ENCODE measurements at places on chromosomes 11 and 22.

- no peak for DNase-seq
These were observed 5.4 kb upstream of the CYB5R3 start for GRCh38 chr22:42654436-42655073.

DNA sequence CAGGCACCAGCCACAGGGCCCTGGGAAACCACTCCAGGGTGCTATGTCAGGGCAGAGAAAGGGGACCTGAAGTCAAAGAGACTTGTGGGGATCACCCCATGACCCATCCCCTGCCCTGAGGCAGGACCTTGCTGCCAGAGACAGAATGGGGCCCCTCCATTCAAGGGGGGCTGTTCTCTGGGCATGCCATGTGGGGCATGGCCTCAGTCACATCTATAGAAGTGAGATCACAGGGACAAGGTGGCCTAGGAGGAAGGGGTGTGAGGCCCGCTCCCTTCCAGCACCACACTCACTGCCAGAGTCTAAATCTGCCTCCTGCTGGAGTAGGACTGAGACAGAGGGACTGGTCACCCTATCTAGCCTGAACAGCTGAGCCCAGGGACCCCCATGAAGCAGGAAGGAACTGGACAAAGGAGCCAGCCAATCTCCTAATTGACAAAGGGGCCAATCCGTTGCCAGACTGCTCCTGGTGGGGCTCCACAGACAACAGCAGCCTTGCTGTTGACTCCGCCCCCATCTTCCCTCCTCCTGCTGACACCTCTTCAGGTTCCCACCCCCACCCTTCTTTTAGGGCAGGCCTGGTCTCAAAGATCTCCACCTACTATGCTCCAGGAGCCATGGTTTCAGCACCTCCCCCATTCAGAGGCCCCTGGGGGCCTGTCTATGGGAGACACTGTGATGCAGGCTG, 26.0 kb downstream of the NEAT1 start:
- DNase-seq = no peak

DNA sequence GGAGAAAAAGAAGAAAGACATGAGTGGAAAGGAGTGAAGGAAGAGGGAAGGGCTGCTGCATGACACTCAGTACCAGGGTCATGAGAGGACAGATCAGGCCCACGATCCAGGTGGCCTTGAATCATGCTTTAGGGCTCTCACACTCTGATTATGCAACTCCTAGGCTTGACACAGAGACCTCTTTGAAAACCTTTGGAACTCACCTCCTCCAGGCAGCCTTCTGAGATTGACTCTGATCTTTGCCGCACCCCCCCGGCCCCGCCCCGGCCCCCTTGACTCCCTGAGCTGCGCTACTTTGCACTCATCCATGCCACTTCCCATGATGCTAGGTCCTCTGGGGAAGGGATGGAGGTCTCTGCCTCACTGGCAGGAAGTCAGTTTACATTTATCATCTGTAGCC, 10.7 kb downstream of the PTPN5 start:
- no peak for DNase-seq

GRCh38 chr22:19478901-19479354, at the start of gene UFD1:
UFD1 (minus strand) TSS chr22:19479193; CDS start chr22:19479085, 108 bp downstream.
- DNase-seq = peak; percentile 65

- no peak for DNase-seq
These were observed at the start of gene WNT7B for GRCh38 chr22:45977003-45977411. WNT7B (minus strand) TSS chr22:45977162; CDS start chr22:45976754, 408 bp downstream.

DNA sequence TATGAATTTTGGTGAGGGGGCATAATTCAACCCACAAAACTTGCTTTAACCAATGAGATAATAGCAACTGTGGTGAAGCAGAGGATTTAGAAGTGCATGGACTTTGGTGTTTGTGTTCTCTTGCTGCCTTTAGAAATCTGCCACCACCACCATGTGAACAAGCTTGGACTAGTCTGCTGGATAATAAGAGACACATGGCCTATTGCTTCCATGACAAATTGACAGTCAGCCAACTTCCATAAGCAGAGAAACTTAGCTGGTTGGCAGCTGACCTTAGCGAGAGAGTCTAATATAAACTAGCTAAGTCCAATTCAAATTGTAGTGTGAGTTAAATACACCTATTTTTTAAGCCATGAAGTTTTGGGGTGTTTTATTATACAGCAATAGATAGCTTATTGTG, 482.1 kb upstream of the ANO5 start:
- DNase-seq = no peak

GRCh38 chr22:19271856-19272535, 19.5 kb downstream of the CLTCL1 start:
- no peak for DNase-seq

DNA sequence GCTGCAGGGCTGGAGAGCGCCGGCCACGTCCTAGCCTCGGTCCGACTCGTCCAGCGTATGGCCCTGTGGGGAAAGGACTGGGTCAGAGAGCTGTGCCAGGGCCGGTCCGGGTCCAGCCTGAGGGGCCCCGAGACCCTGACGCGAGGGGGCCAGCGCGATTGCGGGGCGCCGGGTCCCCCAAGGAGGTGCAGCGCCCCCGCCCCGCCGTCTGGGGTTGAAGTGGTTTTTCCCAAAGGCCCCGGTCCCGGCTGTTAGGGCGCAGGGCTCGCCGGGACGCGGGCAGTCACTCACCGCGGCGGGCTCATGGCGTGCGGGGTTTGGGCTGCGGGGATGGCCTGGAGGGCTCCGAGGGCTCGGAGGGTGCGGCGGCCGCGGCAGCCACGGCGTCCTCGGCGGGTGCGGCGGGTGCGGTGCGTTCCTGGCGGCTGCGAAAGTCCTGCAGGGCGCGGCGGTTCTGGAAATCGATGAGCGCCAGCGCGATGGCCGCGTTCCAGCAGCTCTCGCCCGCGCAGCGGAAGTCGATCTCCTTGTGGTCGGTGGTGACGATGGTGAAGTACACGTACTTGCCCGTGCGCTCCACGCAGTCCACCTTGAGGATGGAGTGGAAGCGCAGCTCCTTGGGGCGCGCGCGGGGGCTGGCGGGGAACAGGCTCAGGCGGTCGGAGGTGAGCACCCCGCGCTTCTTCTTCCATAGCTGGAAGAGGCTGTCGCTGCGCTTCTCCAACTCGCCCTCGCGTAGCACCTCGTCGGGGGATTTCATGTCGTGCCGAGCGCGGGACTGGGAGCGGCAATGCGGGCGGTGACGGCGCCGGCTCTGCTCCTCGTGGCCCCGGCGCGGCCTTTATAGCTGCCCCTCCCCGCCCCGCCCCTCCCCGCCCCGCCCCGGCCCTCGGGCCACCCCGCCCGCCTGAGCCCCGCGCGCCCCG, at the start of gene PHLDA2:
PHLDA2 (minus strand) TSS at position 816 of the 926 bp plus-strand sequence; CDS start at position 760, 56 bp downstream.
- peak; percentile 33 for DNase-seq

DNA sequence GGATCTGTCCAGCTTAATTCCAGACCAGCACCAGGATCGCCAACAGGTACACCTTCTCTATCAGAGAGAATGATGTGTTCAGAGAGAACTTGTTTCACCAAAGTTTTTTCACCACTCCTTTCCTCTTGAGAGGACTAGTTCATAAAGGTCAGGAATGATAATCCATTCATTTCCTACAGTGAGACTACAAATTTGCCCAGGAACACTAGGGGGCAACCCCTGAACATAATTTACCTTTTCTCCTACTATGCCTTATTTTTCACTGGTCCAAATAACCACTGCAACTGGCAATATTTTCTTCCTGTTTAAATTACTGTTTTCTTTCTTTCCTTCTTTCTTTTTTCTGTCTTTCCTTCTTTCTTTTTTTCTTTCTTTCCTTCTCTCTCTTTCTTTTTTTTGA, 22.5 kb downstream of the CAVIN3 start:
- DNase-seq = no peak

GRCh38 chr11:132177106-132177505, 806.7 kb downstream of the NTM start:
- no peak for DNase-seq

- no peak for DNase-seq
These were observed 17.9 kb downstream of the UBE2L3 start for GRCh38 chr22:21585389-21585788.

- DNase-seq = no peak
These were observed 16.0 kb downstream of the CELF1 start for GRCh38 chr11:47536915-47537314.

- no peak for DNase-seq
These were observed 45.0 kb upstream of the APOA1 start for GRCh38 chr11:116882386-116882785.

- no peak for DNase-seq
These were observed 39.3 kb upstream of the RFPL3 start for GRCh38 chr22:32318361-32318760.

DNA sequence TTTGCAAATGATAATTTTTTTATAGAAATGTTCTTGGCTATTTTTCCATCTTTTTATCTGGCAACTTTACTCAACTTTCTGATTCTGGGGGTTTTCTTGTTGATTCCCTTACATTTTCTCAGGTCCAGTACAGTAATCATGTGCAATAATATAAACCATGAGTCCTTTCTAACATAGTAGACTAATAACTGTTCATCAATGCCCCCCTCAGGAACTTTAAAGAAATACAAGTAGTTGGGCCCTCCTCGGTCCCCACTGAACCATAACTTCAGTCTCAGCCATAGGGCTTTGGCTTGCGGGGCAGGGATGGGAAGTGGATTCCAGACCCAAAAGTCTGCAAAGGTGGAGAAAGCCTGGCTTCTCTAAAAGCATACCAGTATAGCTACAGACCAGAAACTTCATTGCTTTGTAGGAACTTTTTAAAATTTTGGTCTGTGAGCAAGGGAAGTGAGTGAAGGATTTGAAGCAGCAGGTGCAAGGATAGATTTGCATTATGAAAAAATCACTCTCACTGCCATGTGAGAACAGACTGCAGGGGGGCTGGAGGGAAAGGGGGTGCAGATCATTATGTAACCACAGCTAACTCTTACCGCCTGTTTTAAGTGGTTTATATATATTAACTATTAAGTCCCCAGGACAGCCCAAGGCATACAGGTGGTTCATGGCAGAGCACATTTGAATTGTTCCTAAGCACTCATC, 10.4 kb upstream of the TUB start:
- no peak for DNase-seq

DNA sequence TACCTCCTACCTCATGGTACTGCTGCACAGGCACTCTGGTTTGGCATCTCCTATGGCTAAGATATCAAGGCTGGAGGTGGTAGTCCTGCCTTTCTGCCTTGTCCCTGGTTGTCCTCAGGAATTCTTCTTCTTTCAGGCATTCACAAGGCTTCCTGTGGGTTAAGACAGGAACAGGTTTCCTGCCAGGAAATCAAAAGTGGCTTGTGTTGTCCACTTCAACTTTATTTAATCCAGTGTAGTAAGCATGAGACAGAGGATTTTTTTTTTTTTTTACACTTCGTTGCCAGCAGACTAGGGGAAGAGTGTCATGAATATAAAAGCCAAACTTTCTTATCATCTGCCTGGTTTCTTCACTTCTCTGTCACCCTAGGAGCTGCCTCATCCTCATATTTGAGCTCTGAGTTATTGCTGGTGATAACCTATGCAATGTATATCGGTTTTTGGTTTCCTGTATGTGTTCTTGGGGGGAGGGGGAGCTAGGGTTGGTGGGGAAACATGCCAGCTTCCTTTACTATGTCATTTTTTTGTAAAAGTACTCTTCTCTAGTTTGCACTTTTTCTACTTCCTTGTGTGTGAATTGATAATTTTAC, 50.2 kb downstream of the XKR3 start:
- no peak for DNase-seq

DNA sequence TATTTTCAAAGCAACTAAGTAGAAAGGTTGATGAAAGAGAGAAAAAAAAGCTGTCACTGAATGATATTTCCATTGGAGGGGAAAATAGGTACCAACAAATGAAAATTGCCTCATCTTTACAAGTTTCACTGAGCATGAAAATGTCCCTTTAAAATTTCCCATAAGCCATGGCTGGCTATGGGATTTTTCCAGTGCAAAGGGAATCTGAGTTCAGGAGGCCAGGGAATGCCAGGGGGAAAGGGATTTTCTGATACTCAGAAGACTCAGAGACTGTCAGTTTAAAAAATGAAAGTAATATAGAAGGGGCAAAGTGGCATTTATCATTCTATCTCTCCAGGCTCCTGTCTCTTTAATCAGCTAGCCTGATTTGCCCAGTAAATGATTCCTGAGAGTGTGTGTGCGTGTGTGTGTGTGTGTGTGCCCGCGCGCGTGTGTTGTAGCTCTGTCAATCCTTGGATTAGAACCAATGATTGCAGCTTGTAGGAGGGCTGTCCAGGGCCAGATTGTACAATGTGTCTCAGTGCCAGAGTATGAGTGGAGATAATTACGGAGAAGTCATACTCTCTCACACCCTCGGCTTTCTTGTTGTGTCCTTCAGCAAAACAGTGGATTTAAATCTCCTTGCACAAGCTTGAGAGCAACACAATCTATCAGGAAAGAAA, at the start of gene NTM:
NTM (plus strand) TSS at position 526 of the 662 bp plus-strand sequence.
- DNase-seq = no peak

DNA sequence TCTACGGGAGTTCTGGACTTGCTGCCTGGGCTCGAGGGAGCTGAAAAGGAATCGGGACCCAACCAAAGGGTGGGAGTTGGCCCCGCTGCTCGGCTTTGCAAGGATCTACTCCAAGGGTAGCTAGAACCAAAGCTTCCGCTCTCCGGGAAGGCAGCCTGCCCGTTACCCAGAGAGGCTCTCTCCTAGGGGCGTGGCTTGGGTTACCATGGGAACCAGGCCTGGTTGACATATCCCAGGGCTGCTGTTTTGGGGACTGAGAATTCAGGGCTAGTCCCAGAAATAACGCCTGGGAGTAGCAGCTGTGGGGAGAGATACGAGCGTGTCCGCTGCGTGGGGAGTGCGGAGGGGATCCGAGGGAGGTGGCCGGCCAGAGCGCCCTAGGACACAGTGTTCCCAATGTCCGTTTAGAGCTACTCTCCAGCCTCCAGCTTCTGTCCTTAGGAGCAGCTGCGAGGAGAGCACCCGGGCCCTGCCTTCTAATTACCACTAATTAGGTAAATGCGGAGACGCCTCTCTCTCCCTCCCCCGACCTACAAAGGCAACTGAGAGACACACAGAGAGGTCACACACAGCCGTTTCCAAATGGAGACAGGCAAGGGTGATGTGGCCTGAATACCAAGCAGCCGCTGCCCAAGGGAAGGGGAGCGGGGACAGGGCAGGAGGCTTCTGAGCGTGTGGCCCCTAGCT, 141.6 kb upstream of the CADM1 start:
- DNase-seq = no peak

DNA sequence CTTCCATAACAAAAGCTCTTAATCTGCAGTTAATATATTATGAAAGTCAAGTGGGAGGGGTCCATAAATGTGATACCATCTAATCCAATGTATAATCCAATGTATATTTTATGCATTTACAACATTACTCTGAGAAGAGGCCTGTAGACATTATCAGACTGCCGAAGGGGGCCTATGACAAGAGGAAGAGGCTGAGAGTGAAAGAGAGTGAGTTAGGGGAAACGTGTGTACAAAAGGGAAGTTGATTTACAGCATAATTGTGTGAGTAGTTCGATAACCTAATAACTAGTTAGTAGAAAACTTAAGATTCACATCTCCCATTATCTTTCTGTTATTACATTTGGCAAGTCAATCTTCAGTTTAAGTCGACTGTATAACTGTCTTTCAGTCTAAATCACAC, 86.6 kb downstream of the DDX10 start:
- no peak for DNase-seq

Measured in activated T-cell treated with anti-CD3 and anti-CD28 coated beads for 4 hours (primary cell).